ENCODE measurements at places on chromosomes 13 and 19.

DNA sequence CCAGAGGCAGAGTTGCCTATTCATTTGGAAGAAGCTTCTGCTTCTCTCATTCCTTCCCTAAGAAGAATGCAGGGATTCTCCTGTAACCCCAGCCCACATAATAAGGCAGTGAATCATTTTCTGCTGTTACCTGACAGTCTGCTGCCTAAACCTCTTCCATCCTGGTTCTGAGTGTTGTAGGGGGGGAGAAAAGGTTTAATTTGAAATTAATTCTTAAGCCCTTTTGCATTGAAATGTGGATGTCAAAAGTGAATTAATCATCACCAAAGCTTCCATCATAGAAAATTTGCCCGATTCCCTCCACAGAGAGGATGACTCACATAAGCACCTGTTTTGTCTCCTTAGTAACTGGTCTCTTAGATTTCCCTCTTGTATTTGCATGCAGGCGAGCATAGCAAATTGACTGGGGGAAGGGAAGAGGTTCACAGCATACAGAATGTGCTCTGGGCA is 146.7 kb upstream of the FNDC3A start:
- DNase-seq = no peak

- DNase-seq = no peak
Measured at GRCh38 chr13:24071423-24072075, 89.0 kb upstream of the SPATA13 start.

DNA sequence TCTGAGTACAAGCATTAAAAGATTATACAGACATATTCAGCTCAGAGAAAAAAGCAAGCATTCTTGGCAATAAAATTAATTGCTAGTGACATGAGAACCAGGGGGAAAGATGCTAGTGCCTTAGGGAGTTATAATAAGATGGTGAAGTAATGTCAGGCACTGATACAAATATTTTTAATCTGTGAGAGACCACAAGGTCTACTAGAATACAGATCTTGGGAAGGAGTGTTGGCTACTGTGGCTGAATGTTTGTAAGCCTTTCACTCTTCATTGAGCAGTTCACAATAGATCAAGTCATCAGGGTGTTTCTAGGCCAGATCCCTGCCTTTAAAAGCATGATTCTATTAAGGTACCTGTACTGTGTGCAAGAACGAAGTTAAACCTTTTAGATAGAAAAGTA is 16.4 kb downstream of the FREM2 start:
- DNase-seq = no peak

GRCh38 chr19:15180451-15181390 is 20.1 kb downstream of the NOTCH3 start:
- no peak for DNase-seq

DNA sequence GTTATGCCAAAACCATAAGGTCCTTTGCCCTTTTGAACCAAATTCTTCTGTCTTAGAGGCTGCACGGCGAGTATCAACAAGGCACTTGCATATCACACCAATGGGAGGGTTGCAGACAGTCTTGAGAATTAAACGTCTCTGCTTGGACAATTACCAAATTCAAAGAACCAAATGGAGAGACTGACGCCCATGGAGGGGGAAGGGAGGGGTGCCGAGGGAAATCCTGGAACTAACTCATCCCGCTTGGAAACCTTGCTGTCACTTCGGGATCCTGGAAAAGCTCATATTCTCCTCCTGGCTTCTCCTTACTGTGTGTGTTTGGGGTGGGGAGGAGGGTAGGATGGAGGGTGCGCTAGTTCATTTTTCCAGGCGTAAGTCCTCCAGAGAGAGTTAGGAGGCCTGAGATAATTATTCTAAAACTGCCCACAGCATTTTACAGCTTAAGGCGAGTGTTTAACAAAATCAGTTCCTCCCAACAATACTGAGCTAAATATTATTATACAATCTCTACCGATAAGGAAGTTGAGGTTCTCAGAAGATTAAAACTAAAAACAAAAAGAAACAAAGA is 425.1 kb downstream of the TSHZ3 start:
- no peak for DNase-seq

- DNase-seq = no peak
Measured at GRCh38 chr13:31394506-31394905, 194.7 kb downstream of the B3GLCT start.

DNA sequence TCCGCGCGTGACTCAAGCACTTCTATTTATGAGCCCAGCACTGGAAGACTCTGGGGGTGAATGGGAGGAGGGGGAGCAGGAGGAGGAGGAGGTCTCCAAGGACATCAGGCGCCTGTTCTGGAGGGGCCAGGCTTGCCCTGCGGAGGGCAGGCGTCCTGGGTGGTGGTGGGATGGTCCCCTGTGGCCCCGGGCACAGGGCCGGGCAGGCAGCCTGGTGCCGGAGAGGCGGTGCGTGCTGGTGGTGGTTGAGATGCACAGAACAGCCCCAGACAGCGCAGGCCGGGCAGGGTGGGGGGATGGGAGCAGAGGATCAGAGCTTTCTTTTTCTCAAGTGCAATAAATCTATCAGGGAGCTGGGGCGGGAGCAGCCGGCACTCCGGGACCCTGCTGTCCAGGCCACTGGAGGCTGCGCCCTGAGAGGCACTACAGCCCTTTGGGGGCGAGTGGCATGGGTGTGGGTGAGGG is 14.0 kb downstream of the NKPD1 start:
- DNase-seq = no peak

DNA sequence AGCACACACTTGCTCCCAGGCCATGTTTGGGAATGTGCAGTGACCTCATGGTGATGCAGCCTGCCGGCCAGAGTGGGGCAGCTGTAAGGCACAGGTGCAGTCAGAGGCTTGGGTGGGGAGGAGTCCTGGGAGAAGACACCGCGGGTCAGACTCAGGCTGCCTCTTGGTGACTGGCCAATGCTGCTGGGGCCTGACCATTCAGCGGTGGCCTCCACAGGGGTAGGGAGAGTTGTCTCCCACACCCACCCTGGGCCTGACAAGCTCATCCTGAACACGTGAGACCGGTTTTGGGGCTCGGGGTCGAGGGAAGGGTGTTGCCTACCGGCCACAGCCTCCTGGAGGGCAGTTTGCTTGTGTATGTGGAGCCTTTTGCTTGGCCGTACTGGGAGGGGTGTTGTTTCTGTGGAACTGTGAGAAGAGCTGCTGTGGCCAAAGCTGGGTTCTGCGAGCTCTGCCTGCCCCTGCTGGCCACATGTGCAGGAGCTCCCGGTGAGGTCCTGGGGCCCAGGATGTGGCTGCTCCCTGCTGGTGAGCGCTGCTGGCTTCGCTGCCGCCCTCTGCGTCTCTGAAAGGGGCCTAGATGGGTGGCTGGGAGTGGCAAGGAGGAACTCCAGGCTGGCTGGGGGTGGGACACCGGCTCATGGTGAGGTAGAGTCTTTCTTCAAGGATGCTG is 22.1 kb downstream of the UPF1 start:
- no peak for DNase-seq

GRCh38 chr13:100305398-100305797 is 216.5 kb downstream of the PCCA start:
- no peak for DNase-seq

DNA sequence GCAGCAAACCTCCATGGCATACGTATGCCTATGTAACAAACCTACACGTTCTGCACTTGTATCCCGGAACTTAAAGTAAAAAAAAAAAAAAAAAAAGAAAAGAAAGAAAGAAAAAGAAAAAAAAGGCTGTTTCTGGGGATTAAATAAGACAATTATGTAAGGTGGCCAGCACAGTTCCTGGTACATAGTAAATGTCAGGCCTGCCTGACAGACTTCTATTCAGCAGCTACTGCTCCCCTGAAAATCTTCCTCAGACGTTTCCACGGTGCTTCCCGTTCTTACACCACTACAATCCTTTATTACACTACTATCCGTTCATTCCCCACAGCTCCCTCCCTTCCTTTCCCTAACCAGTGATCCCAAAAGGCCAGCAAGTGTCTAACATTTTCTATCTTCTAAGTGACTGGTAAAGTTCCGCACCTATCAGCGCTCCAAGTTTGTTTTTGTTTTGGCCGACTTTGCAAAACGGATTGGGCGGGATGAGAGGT is 636 bp upstream of the RB1 start:
- DNase-seq = no peak

DNA sequence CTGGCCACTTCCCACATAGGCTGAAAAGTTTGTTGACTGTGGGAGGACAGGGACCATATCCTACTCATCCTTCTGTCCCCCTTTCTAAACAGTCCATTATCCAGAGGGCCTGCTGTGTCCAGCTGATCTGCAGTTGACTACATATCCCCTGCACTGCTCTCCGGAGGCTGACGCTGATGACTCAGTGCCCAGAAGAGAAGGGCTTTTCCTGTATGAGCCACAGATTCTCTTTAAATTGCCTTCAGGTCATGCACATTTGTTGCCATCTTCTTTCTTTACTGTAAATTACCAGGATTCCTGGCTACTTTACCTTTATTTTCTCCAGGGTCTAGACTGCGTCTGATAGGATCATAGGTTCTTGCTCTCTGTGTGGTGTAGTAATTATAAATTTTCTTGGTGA is 125.2 kb downstream of the LACC1 start:
- DNase-seq = no peak

DNA sequence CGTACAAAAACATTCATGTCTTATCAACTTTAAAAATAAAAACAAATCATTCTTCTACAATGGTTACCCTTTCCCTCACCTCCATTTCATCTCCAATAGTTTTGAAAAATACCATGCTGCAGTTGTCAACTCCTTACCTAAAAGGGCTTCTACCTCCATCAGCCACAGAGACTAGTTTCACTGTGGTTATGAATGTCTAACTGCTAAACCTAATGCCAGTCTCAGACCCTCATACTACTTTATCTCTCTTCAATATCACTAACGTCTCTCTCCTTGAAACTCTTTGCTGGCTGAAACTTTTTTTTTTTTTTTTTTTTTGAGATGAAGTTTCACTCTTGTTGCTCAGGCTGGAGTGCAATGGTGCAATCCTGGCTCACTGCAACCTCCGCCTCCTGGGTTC is 27.1 kb downstream of the LNX2 start:
- DNase-seq = no peak

GRCh38 chr19:49450405-49450804 is 1.2 kb downstream of the PIH1D1 start:
- DNase-seq = no peak

DNA sequence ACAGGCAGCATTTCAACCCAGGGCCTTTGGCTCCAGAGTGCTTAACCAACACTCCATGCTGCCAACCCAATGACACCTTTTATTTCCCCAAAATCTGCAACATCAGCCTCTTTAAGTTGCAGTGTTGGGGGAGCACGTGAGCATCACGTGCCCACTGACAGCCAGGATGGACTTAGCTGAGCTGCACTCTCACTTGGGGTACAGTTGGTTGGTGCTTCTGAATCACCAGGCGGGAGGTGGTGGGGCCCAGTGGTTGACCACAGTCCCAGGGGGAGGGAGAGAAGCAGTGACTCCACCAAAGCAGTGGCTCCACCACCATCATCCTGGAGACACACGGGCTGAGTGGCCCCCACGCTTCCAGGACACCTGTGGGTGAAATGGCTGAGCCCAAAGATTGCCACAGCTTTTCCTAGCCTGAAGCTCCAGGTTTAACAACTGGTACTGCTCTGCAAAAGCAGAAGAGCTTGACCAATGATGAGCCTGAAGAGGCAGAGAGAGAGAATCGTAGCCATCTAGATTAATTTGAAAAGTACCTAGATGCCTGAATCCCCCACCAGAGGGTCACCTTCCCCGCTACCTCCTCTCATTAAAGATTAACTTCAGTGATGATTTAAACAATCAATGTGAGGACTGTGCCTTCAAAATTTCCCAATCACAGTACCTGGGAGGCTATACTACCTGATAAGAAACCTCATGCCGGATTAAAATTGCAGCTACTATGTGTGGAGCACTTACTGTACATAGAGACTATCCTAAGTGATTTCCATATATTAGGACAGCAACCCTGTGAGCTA is 193.8 kb downstream of the FOXO1 start:
- no peak for DNase-seq

DNA sequence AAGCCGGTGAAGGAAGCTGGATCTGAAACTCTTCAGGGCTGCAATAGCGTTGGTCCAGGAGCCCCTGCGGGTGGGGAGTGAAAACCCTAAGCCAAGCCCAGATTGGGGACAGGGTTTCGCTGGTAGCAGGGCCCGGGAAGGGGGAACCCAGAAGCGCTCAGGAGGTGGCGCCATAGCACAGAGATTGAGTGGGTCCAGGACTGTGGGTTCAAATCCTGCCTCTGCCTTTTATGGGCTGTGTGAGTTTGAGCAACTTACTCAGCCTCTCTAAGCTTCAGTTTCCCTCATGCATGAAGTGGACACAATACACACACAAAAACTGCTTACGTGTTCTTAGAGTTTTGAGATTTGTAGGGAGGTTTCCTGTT is 8.3 kb upstream of the SYCN start:
- peak; percentile 17 for DNase-seq

- DNase-seq = no peak
Measured at GRCh38 chr19:17348700-17349099, 11.3 kb downstream of the GTPBP3 start.

DNA sequence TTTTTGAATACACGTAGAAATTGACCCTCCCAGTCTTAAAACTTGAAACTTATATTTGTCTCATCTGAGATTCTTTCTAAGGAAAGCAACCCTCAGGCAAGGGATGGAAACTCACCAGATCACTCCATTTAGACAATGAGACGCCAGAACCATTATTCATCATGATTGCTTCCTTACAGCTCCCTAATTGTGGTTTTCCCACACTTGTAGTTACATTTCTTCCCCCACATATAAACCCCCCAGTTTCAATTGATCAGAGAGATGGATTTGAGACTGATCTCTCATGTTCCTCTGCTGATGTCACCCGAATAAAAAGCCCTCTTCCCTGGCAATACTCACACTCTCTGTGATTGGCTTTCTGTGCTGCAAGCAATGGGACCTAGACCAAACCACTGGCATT is 197.9 kb upstream of the STARD13 start:
- DNase-seq = no peak

All from stimulated activated CD4-positive, alpha-beta T cell treated with anti-CD3 and anti-CD28 coated beads, Interleukin-1b, Interleukin-23, amount 100 ng/mL, for 1 hour (primary cell).